ENCODE measurements at places on chromosomes 3 and 15.

- DNase-seq = no peak
Observed at GRCh38 chr15:95591270-95591669, 739.2 kb upstream of the NR2F2 start.

GRCh38 chr3:192812743-192813383, 85.5 kb upstream of the FGF12 start:
- no peak for DNase-seq

- no peak for DNase-seq
Observed at GRCh38 chr3:14093831-14094230, 30.8 kb downstream of the CHCHD4 start.

GRCh38 chr15:33104212-33104611, 90.3 kb downstream of the FMN1 start:
- peak; percentile 11 for DNase-seq

- peak; percentile 51 for DNase-seq
Observed at GRCh38 chr15:77002954-77003912, 8.3 kb downstream of the PSTPIP1 start.

- no peak for DNase-seq
Observed at GRCh38 chr15:31471731-31472430, 145.2 kb downstream of the KLF13 start.

- no peak for DNase-seq
Observed at GRCh38 chr3:23244324-23245041, 41.4 kb downstream of the UBE2E2 start.

DNA sequence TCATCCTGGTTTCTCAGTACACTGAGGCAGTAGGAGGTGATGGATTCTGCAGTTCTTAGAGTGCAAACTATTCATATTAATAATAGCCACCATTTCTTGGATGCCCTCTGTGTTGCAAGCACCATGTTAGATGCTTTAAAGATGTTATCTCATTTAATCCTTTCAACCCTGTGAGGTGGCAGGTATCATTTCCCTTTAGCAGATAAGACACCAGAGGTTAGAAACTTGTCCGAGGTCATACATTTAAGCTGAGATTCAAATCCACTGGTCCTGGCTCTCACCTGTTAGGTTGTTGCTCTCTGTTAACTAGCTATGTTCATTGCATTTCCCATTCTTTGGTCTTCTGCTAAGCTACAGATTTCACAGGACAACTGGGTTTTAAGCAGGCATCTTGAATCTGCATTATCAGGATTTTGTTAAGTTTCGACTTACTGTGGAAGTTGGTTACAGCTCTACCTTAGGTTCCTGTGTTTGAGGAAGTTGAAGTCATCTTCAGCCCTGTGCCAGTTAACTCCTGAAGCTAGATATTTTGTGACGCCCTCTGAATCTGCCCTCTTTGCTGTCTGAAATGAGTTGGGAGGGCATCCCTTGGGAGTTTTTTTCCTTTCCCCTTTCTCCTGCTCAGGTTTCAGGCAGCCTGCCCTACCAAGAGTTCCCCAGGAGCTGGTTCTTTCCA, 6.4 kb downstream of the PDE8A start:
- DNase-seq = peak; percentile 72

- no peak for DNase-seq
Observed at GRCh38 chr3:106813742-106814141, 563.5 kb upstream of the CCDC54 start.

DNA sequence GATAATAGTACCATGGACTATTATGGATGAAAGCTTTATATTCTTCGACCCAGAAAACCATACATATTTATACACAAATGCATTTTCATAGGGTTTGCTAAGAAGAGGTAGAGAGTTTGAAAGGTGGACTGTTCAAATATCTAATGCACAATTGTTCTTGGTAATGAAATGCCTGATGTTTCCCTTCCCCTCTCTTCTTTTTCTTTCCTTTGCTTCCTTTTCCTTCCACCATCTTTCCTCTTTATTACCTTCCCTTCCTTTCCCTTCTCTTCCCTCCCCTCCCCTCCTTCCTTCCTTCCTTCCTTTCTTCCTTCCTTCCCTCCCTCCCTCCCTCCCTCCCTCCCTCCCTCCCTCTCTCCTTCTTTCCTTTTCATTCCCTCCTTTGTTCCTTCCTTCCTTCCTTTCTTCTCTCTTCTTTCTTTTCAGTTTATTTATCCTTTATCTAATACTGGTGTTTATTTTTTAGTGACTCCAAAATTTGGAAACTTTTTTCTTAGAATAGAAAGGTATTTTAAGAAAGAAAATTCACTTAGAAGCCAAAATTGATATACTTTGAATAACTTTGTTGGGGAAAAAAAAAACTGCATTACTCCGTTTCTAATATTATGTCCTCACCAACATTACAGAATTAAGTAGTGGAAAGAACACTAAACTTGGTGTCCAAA, 22.7 kb upstream of the PYDC2 start:
- no peak for DNase-seq

GRCh38 chr15:57259568-57260040, 116.7 kb upstream of the CGNL1 start:
- DNase-seq = no peak

DNA sequence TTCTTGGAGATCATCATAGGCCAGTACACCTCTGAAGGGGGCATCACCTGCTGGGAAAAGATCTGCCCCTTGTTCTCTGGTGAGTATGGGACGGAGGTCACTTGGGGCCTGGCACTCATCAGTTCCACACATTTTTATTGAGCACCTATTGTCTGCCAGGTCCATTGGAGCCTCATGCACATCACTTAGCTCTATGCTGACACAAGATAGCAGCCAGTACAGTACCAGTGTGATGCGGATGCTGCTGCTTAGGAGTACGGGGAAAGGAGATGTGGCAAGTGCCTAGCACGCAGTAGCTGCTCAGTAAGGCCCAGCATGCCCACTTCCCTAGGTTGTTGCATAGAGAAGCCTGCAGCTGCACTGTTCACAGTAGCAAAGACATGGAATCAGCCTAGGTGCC, 43.4 kb downstream of the SLC6A6 start:
- DNase-seq = no peak

DNA sequence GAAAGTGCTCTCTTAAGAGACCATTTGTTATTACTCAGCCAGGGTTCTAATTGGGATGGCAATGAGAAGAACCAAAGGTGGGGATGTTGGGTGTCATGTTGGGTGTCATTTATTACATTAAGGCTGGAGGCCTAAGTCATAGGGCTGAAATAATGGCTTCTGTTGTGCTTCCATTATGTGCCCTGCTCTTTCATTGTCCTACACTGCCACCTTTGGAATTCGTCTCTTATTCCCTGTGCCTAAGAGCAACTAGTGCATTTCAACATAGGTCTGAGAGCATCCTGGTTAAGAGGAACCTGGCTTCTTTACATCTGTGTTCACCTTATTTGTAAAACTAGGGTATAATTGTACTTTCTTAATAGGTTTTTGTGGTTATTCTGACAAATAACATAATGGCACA, 32.2 kb downstream of the RIOX2 start:
- DNase-seq = peak; percentile 17

GRCh38 chr15:68581725-68582124, 2.9 kb downstream of the CORO2B start:
- no peak for DNase-seq

GRCh38 chr3:119221779-119222320, 18.8 kb downstream of the B4GALT4 start:
- no peak for DNase-seq

GRCh38 chr3:146189519-146190173, 28.7 kb upstream of the PLOD2 start:
- DNase-seq = no peak

DNA sequence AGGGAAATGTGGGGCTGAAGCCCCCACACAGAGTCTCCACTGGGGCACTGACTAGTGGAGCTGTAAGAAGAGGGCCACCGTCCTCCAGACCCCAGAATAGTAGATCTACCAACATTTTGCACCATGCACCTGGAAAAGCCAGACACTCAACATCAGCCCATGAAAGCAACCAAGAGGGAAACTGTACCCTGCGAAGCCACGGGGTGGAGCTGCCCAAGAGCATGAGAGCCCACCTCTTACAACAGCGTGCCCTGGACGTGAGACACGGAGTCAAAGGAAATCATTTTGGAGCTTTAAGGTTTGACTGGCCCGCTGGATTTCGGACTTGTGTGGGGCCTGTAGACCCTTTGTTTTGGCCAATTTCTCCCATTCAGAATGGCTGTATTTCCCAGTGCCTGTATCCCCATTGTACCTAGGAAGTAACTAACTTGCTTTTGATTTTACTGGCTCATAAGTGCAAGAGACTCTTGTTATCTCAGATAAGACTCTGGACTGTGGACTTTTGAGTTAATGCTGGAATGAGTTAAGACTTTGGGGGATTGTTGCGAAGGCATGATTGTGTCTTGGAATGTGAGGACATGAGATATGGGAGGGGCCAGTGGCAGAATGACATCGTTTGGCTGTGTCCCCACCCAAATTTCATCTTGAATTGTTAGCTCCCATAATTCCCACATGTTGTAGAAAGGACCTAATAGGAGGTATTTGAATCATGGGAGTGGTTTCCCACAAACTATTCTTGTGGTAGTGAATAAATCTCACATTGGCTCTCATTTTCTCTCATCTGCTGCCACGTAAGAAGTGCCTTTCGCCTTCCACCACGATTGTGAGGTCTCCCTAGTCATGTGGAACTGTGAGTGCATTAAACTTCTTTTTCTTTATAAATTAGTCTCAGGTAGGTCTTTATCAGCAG, 105.8 kb downstream of the CBLB start:
- DNase-seq = no peak

DNA sequence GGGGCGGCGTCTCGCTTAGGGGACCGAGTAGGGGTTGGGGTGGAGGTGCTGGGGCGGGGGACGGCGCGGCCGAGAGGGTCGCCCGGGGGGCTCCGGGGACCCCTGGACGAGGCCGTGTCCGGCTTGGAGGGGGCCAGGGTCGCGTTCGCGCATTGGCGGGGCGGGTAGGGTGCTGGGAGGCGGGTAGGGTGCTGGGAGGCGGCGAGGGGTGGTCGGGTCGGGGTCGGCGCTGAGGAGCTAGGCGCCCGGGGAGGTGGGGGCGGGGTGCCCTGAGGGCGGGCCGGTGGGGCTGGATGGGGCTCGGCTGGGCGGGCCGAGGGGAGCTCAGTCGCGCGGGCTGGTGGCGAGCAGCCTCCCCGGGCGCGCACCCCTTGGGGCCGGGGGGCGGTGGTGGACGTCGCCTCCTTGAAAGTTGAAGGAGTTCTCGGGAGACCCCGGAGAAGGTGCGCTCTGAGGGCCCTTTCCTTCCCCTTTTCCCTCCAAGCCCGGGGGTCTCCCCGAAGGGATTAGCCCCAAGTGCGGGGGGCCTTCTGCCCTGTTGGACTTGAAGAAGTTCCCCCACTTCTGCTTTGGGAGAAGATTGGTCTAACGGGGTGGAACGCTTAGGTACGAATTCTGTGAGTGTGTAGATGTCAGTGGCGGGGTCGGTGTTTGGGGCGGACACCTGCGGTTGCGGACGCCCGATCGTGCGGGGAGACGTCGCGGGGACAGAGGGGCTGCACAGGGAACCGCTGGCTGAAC, 543 bp downstream of the MEF2A start:
- no peak for DNase-seq

GRCh38 chr3:28125342-28125741, 116.1 kb upstream of the CMC1 start:
- DNase-seq = no peak

DNA sequence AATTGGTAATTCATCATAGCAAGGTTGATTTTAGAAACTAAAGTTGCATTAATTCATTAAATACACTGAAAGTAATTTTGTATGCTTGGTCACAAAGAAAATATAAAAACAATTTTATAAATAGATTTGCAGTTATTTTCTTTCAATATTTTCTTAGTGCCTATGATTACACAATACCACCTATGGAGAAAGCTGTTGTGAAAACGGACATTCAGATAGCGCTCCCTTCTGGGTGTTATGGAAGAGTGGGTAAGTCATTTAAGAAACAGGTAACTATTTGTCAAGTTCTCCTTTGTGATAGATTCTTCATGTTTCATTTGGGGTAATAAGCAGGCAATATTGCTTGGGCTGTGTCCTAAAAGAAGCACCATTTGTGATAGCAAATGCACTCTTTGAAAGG, 3.0 kb downstream of the DUT start:
- no peak for DNase-seq

DNA sequence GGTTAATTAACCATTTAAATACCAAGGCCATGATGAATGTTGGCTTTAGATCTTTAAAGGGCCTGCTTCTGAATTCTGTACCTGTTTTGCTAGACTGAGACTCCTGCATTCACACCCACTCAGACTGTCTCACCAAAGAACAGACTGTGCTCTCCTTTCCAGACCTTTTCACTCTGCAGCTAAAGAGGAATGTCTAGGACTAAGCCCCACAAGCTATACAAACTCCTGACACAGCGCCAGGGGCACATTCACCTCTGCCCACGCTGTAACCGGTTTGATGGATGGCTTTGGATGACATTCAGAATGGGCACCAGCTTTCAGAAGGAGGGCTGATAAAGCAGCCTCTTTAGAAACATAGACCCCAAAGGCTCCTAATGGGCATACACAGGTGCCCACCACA, 200.1 kb downstream of the KCNMB2 start:
- DNase-seq = no peak

- no peak for DNase-seq
Observed at GRCh38 chr3:176914764-176915163, 282.5 kb downstream of the TBL1XR1 start.

- DNase-seq = no peak
Observed at GRCh38 chr3:193944518-193944884, 191.4 kb upstream of the HES1 start.

GRCh38 chr3:14774431-14774830, 44.3 kb upstream of the FGD5 start:
- no peak for DNase-seq

- DNase-seq = no peak
Observed at GRCh38 chr3:113117511-113118234, 93.7 kb upstream of the BOC start.

DNA sequence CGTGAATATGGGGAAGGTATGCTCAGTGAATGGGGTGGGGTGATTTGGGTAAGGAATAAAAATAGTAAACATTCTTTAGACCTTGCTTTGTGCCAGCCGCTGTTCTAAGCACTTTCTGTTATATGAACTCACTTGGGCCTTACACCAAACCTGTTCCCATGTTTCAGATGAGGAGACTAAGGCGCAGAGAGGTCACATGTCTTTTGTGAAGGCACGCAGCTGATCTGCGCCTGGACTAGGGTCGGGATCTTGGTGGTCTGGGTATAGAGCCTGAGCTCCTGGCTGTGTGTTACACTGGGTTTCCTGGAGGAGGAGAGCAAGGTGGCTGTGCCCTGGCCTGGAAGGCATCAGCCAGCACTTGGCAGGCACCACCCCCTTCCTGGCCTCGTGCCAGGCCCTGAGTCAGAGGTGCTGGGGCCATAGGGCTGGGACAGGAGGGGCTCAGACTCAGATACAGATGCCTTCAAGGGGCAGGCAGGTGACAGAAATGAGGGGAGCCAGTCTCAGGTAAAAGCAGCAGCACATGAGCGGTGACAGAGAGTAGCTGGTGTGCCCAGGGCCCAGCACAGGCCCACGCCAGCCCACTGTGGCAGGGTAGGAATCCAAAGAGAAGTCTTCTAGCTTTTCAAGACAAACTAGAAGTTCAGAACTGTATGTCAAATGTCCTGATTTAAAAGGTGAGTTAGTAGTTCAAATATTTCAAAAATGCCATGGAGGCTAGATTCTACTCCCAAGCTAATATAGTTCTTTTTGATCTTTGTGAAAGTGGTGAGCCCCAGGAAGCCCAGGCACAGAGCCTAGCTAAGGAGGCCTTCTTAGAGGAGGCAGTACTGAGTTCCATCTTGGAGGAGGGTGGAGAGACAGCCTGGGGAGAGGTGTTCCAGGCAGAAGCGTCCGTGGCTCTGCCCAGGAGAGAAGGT, 83.1 kb downstream of the DNAJB8 start:
- peak; percentile 19 for DNase-seq
